ENCODE measurements at places on chromosomes 2 and 18.
A peak's percentile ranks its signal among the peaks of the same experiment; 100 is the strongest.

GRCh38 chr18:75070625-75071483 lies 138.1 kb downstream of the PTGR3 start:
- peak; percentile 32 for DNase-seq

DNA sequence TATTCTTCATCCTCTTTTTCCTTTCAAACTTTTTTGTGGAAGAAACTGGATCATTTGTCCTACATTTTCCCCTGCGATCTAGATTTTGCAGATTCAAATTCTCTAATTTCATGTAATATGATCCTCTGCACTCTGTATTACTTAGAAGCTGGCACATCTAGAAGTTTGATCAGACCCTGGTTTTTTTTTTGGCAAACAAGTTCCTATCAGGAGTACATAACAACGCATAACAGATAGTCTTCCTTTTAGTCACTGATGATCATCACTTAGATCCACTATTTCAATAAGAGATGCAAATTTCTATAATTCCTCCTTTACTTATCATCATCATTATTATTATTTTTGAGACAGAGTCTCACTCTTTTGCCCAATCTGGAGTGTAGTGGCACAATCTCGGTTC lies 117.1 kb downstream of the CDH2 start:
- no peak for DNase-seq

DNA sequence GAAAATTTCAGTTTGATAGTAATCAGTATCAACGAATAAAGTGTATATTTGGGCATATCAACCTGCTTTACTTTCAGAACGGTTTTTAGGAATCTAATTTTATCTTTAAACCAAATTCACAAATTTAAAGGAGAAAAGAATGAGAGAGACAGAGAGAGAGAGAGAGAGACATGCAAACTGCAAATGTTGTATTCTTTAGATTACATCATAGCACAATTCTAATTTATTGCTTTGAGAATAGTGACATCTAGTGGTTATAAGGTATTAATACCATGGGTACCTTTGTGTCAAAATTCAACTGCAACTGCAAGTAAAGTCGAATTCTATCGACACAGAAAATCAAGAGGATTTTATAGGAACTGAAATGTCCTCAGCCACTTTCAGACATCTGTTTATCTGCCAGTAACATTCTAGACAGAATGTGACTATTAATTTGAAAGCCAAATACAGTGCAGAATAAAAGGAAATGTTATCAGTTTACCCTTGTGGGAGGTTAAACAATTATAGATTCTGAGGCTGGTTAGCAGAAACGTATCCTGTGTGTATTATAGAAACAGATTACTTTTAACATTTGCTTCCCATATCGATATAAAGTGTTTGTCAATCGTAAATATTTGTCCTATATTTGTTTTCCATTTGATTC lies 529.8 kb upstream of the VRK2 start:
- DNase-seq: peak; percentile 26

- DNase-seq: no peak
These were observed 243.4 kb downstream of the BCL11A start for GRCh38 chr2:60309941-60310660.

GRCh38 chr2:38106405-38107094 lies 30.6 kb upstream of the CYP1B1 start:
- DNase-seq: no peak
